Stimulated activated CD8-positive, alpha-beta memory T cell treated with anti-CD3 and anti-CD28 coated beads, Interleukin-15, amount 100 ng/mL, for 48 hours (primary cell): ENCODE measurements at places on chromosomes 3 and 15.

- no peak for DNase-seq
Measured at GRCh38 chr3:184156522-184156955, 1.4 kb downstream of the DVL3 start.

DNA sequence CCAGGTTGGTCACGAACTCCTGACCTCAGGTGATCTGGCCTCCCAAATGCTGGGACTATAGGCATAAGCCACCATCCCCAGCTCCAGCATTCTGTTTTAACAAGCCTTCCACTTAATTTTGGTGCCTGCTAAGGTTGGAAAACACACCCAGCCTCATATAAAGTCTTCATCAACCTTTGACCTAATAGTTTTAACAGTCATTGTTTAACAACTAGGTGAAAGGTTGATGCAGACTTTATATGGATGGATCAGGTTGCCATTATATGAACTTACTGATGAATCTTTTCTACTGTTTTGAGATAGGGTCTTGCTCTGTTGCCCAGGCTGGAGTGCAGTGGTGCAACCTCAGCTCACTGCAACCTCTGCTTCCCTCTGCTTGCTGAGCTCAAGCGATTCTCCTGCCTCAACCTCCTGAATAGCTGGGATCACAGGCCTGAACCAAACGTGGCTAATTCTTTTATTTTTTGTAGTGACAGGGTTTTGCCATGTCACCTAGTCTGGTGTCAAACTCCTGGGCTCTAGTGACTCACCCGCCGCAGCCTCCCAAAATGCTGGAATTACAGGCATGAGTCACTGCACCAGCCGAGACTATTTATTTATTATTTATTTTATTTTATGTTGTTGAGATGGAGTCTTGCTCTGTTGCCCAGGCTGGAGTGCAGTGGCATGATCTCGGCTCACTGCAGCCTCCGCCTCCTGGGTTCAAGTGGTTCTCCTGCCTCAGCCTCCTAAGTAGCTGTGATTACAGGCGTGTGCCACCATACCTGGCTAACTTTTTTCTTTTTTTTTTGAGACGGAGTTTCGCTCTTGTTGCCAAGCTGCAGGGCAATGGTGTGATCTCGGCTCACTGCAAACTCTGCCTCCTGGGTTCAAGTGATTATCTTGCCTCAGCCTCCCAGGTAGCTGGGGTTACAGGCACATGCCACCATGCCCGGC is 3.1 kb upstream of the RPAP1 start:
- DNase-seq: no peak

DNA sequence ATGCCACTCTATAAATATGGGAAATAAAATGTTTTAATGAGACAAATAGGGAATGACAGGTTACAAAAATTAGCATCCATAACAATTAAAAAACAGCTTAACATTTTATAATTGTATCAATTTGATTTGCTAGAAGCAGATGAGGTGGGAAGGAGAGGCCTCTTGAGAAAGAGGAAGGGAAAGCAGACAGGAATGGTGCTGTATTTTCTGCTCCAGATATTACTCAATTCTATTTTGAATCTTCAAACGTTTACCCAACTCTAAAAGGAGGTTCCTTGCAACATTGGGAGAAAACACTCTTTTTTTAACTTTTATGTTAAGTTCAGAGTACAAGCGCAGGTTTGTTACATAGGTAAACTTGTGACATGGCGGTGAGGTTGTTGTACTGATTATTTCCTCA is 44.9 kb upstream of the ALDH1A3 start:
- DNase-seq: no peak

DNA sequence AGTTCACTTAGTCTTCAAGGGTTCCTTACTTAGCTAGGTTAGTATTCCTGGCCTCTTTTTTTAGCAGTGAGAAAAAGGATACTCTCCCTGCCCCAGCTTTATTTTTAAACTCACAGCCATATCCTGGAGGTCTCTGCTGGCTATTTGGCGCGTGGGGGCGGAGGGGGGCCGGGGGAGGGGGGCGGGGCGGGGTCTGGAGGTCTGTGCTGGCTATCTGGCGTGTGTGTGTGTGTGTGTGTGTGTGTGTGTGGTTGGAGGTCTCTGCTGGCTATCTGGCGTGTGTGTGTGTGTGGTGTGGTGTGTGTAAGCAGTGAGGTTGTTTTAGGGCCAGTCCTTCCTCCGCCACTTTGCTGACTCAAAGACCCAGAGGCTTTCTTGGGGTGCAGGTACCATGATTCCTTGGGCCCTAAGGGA is 579 bp upstream of the PLAAT1 start:
- DNase-seq: no peak

DNA sequence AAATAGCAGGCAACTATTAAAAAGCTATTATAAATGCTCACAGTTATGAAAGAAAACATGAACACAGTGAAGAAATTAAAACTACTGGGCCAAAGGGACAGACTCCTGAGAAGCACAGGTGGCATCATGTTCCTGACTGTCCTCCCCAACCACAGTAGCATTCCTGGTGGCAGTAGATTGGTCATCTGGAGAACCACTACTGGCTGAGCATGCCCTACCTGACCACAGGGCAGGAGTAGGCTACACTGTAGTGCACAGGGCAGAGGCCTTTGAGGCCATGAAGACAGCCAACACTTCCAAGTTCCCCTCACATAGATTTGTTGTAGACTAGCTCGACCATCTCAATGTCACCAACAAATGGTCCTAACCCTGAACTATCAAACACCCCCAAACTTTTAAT is 49.2 kb downstream of the NBEAL2 start:
- no peak for DNase-seq

DNA sequence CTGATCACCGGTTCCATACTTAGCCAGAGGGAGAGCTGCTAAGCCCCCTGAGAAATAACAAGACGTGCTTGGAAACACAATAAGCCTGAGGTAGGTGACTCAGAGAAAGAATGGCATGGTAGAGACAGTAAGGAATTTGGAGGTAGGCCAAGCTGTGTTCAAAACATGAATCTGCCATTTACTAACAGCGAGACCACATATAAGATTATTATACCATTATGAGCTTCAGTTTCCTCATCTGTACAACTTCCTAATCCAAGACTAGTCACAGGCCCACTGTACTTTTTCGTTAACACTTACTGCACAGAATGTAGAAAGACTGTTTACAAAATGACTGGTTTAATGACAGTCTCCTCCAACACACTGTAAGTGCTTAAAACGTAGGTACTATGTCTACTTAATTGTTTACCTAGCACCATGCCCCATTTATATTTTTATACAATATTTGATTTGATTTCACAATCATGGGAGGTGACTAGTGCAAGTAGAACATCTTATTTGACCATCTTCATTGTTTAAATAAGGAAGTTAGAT is 25.7 kb downstream of the ATOSA start:
- no peak for DNase-seq

- DNase-seq: no peak
Measured at GRCh38 chr3:2468816-2469215, 370.1 kb downstream of the CNTN4 start.

GRCh38 chr3:41137686-41138111 is 61.6 kb upstream of the CTNNB1 start:
- DNase-seq: no peak

DNA sequence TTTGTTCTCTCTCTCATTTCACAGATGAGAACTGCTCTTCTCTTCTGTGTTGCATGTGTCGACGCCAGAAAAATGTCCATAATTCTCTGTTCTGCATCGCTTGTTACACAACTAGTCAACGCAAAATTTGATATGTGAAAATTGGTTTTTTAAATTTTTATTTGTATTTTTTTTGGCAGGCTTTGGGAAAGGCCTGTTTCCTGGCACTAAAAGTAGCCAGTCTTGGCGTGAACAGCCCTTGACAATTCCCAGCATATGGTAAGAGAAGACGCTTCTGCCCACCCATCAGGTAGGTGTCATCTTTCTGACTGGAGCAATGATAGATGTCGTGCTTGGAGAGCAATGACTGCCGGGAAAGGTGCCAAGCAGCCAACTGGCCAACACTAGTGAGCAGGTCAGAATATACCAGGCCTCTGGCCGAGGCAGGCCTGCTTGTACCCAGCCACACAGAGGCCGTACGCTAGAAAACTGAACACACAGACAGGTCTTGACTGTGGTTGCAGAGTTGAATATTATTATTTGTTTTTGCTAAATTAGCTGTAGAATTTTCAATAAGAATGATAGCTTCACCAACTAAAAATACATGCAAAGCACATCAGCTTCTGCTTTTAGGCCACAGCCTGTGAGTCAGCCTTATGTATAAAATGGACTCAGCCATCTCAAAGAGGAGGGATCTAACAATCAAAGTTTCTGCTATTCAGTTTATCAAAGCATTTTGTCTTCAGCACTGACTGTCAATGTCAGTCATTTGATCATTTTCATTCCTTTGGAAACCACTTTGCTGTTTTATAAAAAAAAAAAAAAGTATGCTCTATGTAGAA is 837.5 kb downstream of the MCTP2 start:
- no peak for DNase-seq

DNA sequence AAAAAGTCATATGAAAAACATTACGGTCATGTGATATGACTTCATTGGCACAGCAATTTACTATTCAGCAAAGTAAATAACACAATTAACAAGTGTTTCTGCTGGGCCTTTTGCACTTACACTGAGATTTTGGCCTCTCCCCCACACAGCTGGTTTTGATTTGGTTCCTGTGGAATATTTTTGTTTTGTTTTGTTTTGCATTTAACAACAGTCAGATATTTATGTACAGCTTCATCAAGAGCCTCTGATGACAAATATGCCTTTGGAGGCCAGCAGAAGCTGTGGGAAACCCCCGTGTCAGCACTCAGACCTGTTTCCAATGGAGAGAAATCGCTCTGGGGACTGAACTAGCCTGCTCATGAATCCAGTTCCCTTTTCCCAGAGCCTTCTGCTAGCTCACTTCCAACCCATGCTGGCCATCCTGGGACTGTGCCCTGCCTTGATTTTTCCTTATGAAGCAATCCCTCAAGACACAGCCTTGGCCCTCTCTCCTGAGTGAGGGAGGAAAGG is 161.9 kb downstream of the ATG7 start:
- DNase-seq: no peak

GRCh38 chr3:23000371-23000770 is 202.8 kb upstream of the UBE2E2 start:
- no peak for DNase-seq

DNA sequence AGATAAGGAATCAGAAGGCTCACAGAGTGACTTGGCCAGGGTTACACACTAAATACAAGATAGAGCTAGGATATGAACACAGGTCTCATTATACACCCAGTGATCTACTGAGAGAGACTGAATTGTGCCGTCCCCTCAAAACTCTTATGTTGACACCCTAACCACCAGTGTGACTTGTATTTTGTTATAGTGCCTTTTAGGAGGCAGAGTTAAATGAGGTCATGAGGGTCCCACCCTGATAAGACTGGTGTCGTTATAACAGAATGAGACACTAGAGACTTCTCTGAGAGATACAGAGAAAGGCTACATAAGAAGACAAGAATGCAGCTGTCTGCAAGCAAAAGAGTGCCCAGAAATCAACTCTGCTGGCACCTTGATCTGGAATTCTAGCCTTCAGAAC is 12.6 kb downstream of the KPNA1 start:
- no peak for DNase-seq

DNA sequence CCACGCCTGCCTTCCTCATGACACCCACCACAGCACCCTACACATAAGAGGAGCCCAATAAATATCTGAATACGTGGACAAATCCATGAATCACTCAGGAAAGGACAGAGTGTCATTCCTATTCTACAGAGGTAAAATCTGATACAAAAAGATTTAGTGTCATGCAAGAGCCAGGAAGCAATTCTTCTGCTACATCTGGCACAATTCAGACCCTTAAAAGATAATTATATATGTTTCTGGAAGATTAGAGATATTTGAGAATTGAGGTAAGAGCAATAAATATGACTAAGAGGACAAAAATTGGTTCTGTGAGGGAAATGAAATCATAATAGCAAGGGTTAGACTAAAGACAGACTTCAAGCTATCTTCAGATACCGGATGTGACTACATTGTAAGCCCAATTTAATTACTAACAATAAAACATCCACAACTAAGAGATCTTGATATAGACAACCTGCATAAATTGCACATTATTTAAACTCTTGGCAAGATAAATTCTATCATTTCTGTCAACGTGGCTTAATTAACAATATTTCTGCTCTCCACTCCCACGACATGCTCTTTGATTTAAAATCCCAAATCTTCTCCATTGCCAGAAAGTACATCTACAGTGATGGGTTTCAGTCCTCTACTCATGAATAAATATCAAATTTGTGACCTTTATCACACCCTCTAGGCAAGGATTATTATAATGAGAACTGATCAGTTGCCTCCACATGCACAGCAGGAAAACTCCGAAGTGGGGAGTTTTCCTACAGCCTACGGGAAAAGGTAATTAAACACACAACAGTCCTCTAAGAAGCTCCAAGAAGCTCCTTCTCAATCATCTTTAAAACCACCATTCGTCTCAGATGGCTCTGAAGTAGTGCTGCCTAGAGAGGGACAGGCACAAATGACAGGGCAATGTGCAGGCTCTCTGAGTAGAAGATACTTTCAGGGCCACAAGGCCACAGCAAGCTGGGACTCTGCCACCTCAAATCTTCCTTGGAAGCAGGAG is 32.6 kb downstream of the MB21D2 start:
- no peak for DNase-seq

- DNase-seq: no peak
Measured at GRCh38 chr3:9688961-9689360, 14.7 kb upstream of the CPNE9 start.

GRCh38 chr3:53350652-53351051 is 3.3 kb upstream of the DCP1A start:
- no peak for DNase-seq

- DNase-seq: no peak
Measured at GRCh38 chr3:29212789-29213433, 68.0 kb upstream of the RBMS3 start.

DNA sequence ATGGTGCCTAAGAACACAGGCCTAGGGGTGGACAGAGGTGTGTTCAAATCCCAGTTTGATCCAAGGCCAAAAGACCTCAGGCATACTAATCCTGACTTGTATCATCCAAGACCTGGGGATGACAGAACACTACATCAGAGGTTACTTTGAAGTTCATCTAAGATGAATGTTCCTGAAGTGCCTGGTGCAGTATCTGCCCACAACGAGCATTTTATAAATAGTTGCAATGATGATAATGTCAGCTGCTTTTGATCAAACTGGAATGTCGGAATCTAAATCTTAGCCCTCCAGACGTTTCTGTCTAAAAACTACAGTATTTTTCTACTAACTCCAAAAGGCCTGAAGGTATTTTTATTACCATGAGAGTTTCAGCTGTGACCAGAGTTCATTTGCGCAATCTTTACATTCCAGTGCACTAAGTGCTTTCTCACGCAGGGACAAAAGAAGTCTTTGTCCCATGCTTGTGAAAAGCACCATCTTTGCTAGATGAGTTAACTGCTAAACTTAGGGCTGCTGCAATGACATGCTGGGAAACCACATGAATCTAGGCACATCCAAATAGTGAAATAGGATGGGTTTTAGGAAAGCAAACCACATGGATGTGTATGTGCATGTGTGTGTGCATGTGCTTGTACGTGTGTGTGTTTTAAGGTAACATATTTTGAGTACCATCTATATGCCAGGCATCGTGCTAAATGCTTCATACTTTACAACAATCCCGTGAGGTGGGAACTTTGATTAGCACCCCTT is 18.1 kb downstream of the ANXA2 start:
- no peak for DNase-seq

GRCh38 chr3:187725653-187726370 is 19.5 kb downstream of the BCL6 start:
- DNase-seq: no peak

- DNase-seq: no peak
Measured at GRCh38 chr3:106168962-106169750, 300.3 kb upstream of the CBLB start.
